Esophagus muscularis mucosa (tissue), 4 donors: ENCODE measurements at places on chromosomes 3 and 15.

DNA sequence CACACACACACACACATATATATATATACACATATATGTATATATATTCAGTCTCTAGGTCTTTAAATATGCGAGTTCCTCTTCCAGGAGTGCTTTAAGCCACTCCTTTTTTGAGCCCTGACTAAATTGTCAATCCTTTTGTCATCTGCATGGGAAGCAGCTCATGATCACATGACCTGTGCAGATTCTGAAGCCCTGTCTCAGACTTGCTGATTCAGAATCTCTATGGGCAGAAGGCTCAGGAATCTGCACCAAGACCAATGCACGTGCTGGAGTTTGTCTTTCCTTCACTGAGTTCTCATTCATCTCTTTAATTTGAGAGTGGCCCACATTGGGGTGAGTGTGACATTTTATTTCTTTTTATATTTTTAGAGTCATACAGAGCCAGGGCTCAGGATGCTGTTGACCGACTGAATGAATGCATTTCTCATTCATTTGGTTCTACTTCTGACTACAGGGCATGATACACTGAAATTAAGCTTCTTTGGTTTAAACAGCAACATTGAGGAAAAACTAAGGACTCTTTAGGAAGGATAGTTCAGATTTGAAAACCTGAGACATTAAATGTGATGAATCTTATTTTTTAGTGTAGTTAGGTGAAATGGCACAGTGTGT is 307.5 kb downstream of the EDEM1 start:
- DNase-seq = no peak

GRCh38 chr3:172270557-172271166 is 177.6 kb downstream of the GHSR start:
- DNase-seq = no peak

- DNase-seq = no peak
Observed at GRCh38 chr15:100601617-100602063, 344 bp downstream of the LINS1 start.

GRCh38 chr3:157912514-157913451 is 193.4 kb downstream of the SHOX2 start:
- no peak for DNase-seq

- DNase-seq = no peak
Observed at GRCh38 chr15:75050283-75050682, 26.9 kb downstream of the PPCDC start.

DNA sequence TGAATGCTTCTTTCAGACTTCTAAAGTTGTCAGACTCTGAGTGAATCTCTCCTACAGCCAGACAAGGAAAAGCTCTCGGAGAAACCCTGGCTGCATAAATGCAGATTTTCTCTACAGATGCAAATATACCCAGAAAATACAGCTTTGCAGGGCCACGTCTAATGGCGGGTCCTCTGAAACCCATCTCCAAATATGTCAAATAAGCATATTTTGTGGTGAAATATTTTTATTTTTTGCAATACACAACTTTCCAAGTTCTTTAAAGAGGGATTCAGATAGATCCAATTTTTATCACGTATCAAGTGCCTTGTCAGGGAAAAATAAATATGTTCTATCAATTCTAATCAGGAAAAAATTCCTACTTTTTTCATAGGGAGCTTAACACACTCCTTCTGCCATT is 229.4 kb downstream of the SI start:
- no peak for DNase-seq

- no peak for DNase-seq
Observed at GRCh38 chr15:99994849-99995248, 261.6 kb upstream of the LYSMD4 start.

- no peak for DNase-seq
Observed at GRCh38 chr3:115494826-115495225, 128.5 kb upstream of the GAP43 start.
